ENCODE measurements at places on chromosomes 16 and 17.

GRCh38 chr16:85328676-85329058 is 216.4 kb upstream of the CIBAR2 start:
- DNase-seq = peak; percentile 33

DNA sequence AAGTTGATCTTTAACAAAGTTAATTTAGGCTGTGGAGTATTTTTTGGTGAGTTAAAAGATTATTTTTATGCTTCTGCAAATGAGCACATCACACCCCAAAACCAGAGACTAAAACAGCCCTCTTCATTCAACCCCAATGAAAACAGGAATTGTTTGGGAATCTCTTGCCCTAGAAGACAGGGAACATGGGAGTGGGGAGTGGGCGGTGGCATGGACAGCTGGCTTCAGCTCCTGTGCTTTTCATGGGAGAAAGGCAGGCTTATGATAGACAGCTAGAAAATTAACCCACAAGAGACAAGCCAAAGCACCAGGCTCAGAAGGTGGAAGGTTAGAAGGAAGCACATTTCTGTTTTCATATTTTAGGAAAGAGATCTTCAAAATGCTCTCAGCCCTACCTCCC is 19.2 kb downstream of the GRIN2A start:
- DNase-seq = no peak

GRCh38 chr16:89706518-89707260 is 5.2 kb upstream of the SPATA2L start:
- no peak for DNase-seq

GRCh38 chr16:67720236-67720635 is 1.1 kb upstream of the GFOD2 start:
- no peak for DNase-seq

DNA sequence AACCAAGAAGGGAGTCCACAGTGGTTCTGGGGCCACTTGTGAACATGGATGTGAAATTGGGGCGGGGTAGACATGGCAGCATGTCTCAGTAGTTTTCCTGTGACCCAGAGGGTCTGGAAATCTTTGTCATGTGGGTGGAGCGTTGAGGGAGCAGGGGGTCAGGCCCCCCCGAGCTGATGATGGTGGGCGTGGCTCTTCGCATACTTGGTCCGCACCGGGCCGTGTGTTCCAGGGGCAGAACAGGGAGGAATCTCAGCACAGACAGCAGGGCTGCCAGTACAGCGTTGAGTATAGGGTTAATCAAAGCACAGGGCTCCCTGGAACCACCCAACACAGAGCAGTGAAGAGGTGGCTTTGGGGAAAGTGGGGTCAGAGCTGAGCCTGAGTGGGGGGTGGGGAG is 267.5 kb downstream of the SEC14L1 start:
- DNase-seq = no peak

GRCh38 chr17:36901506-36901905 is 35.8 kb upstream of the LHX1 start:
- no peak for DNase-seq

DNA sequence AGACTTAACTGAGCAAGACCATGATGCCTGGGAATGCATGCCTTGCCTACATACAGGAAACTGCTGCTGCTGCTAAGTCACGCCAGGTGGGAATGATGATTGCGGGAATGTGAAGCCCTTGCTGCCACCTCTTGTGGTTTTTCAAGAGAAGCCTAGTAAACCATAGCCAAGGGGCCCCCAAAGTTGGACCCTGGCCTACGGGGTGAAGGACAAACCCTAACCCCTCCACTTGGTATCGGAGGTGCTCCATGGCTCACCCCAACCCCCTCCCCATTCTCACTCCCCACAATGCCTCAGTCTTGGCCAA is 233.9 kb downstream of the ZNF423 start:
- no peak for DNase-seq

Measured in WERI-Rb-1 (cell line).